ENCODE measurements at places on chromosomes 6 and 20.

DNA sequence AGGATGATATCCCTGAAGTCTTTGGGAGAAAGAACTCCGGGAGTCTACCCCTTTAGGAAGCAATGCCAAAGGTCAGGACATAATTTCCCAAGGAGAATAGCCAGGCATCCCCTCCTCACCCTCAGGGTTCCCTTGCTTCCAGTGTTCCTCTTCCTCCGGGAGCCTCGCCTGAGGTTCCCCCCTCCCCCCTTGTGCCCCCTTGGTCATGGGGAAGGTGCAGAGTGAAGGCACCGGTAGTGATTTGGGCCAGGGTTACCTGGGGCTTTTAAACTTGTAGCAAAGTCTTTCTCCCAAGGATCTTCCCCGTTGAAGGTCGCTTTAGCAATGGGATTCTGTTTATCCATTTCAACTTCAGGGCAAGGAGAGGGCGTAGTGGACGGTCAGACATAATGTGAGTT, 1.2 kb downstream of the ISM1 start:
- DNase-seq = peak; percentile 6

DNA sequence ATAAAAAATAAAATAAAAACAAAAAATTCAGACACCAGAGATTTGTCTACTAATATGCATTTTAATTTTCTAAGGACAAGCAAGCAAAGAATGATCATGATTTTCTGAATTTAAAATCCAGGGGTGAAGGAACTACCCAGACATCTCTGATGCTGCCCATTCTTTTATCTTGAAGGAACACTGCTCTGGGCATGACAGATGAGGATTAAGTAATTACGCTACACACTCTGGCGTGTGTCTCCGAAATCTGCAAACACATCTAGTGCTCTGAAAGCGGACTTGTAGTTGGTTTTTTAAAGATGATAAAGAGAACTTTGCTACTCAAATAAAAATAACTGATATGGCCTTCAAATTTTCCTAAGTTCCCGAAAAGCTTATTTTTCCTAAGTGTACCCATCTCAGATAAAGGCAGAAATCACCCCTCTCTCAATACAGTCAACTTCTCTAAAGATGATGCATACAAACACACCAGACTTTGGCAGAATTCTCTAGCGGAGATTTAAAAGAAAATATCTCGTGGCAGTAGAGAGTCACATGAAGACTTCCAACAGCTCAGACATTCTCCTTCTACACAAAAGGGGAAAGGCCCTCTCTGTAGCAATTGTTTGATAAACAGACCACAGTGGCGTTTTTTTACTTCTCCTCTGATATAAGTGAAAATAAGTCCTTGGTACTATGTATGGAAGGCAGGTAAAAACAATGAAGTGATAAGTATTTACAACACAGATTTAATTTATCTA, 133.8 kb downstream of the BACH2 start:
- DNase-seq = no peak

DNA sequence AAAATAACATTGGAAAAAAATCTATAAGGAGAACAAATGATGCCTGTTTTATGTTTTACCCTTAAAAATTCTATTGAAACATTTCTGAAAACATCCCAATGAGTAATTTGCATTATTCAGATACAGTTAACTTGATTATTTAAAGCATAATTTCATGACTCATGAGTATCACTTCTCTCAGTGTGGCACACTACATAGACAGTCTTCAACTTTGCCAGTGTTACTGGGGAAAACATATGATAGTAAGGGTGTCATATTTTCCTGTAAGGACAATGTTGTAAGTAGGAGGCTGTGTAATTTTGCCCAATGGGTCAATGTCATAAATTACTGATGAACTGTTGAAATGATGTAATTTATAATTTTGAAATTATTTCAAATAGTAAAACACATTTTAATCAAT, 125.5 kb downstream of the PHACTR1 start:
- DNase-seq = no peak

DNA sequence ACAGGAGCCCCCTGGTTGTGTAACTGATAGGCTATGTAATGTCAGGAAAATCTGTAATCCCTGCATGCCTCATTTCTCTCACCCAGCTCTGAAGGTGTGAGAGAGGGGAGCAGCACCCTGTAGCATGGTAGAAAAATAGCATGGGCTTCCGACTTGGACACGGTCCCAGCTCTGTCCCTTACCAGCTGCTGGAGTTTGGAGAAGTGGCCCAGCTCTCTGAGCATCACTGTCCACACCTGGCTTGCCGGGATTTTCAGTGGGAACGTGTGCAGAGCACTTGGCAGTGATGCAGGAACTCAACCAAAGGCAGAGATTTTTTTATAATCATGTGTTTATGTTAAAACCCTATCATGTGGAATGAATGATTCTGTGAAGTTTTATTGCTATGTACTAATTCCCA, 34.6 kb downstream of the STK35 start:
- DNase-seq = no peak

GRCh38 chr20:39705032-39705431, 742.9 kb downstream of the DHX35 start:
- DNase-seq = no peak

DNA sequence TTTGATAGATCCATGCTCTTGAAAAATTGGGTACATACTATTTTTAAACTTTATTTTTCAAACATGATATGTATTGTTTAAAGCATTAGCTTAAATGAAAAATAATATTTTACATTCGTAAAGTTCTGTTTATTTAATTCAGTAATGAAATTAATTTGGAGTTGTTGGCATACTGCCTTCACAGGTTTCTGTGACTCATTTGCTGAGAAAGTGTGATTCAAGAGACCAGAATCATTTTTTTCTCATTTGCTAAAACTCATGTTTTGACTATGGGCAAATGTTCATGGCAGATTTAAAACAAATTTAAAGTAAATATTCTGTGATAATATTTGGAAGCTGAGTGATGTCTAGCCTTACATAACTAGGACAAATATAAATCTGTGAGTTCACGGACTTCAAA, 230.4 kb downstream of the BCKDHB start:
- no peak for DNase-seq

DNA sequence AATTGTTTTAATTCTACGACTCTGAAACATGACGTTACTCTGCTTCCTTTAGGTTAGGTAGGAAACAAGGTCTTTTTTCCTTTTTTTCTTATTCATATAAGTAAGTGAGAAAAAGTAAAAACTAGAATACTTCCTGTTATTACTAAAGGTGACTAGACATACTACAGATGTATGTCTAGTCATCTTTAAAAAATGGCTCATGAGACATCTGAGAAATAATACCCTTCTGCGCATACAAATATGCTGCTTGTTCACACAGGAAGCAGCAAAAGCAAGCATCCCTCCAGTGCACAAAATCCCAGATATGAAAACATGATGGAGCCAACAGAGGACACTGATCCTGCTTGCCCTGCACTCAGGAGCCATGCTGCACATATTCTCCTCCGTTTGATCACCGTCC, 699.1 kb downstream of the EPM2A start:
- no peak for DNase-seq

DNA sequence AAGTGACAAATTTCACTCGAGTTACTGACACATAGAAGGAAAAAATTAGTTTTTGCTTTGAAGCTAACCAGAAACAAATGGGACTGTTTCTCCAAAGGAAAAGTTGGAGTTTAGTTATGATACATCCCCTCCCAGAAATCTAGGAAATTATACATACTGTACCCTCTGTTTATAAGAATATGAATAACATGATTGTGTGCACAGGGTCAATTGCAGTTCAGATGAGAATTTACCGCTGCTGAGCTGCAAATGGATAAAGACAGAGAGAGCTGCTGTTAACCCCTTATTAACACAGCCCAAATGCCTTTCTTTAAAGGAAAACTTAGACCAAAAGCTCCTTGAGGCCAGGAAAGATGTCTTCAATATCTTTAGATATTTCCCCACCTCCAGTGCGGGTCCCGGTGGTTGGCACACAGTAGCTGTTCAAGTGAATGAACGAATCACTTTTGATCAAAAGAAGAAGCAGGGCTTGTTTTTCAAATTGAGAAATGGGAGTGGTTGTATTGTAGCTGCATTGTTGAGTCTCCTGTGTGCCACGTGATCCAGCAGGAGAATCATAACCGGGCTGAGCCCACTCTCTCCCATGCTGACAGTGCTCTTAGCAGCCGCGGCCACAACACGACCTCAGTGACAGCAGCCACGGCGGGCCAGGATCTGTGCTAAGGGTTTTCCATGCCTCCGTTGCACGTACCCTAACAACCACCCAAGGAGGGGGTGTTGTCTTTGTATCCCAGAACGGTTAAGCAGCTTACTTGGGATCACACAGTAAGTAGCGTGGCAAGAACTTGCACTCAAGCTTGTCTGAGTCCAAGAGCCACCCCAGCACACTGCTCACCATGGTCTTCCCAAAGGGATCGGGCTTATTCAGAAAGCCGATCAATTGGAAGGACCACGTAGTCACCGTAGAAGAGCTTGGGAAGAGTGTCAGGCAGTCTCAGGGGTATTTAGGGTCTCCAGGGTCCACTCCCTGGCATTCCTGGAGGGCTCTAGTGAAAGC, 53.5 kb upstream of the BMP6 start:
- DNase-seq = no peak

- no peak for DNase-seq
These were observed 146.6 kb downstream of the RNASET2 start for GRCh38 chr6:166809721-166810120.

DNA sequence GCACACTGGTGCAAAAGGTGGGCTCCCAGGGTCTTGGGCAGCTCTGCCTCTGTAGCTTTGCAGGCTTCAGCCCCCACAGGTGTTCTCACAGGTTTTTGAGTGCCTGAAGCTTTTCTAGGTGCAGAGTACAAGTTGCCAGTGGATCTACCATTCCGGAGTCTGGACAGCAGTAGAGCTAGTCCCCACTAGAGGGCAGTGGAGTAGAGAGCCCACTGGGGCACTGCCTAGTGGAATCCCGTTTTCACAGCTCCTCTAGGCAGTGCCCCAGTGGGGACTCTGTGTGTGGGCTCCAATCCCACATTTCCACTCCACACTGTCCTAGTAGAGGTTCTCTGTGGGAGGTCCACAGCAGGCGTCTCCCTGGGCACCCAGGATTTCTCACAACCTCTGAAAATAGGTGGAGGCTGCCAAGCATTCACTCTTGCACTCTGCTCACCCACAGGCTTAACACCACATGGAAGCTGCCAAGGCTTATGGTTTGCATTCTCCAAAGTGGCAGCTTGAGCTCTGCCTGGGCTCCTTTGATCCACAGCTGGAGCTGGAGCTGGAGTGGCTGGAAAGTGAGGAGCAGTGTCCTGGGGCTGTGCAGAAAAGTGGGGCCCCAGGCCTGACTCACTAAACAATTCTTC, 86.3 kb upstream of the PROKR2 start:
- peak; percentile 54 for DNase-seq

Measured in mesendoderm (in vitro differentiated cells).